ENCODE measurements at places on chromosomes 2 and 18. TPM values are rescaled to one million over a fixed set of nuclear protein-coding genes. Genes with fewer than 3 reads are reported as not detected.
A peak's percentile ranks its signal among the peaks of the same experiment; 100 is the strongest.

The HAAO gene
- total RNA-seq = not detected

DNA sequence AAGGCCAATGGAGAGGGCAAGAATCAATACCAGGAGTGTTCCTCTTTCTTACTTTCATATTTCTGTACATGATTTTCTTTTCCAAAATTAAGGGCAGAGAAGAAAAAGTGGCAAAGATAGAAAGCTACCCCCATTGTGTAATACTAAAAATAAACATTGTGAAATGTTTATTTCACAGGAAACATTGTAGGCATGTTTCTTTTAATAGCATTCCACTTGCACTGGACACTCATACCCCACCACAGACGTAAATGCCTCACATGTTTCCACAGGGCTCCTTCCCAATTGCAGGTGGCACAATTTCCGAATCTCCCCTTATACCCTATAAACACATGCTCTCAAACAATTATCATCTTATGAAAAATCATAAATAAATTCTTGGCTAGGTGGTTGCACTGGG, 645.1 kb upstream of the SETBP1 start:
- no peaks in the 10 kb centered on the region for H3K4me1 ChIP-seq
- no peaks in the 10 kb centered on the region for H3K36me3 ChIP-seq

- DNase-seq = no peak
- no peak overlapping the region for H3K27ac ChIP-seq
- no peaks in the 10 kb centered on the region for H3K36me3 ChIP-seq
- peaks cover 28% of the 10 kb centered on the region for H3K4me1 ChIP-seq
- no peak overlapping the region for H3K4me3 ChIP-seq
Measured at GRCh38 chr2:28590496-28591301, 94.8 kb downstream of the PLB1 start.

The STRN gene
- 25.3 TPM for total RNA-seq

- peaks cover 15% of the 10 kb centered on the region for H3K27me3 ChIP-seq
- H3K36me3 ChIP-seq = peaks cover 4% of the 10 kb centered on the region
- H3K4me3 ChIP-seq = peak overlapping the region; percentile 68
- peaks cover 51% of the 10 kb centered on the region for H3K4me1 ChIP-seq
Measured at GRCh38 chr2:204104811-204105210, 168.2 kb downstream of the ICOS start.

DNA sequence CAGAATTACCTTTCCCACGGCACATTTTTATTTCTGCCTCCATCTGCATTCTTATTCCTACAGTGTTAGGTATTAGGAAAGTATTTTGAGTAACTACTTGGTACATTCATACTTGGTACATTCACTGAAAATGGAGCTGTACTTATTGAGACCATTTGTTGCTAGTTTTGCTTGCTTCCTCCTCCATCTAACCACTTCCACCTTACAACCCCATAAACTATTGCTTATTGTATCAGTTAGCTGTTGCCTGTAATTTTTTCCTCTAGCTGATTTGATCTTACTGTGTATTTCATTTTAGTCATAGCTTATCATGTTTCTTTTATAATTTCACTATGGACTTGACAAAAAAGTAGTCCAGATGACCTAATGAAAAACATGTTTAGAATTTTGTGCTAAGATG, 50.7 kb downstream of the AFTPH start:
- H3K4me1 ChIP-seq = peaks cover 6% of the 10 kb centered on the region
- H3K27me3 ChIP-seq = no peaks in the 10 kb centered on the region
- H3K27ac ChIP-seq = no peak overlapping the region
- H3K36me3 ChIP-seq = no peaks in the 10 kb centered on the region
- no peak overlapping the region for H3K4me3 ChIP-seq
- no peak for DNase-seq

- no peaks in the 10 kb centered on the region for H3K4me1 ChIP-seq
- H3K27me3 ChIP-seq = peaks cover 22% of the 10 kb centered on the region
- H3K27ac ChIP-seq = no peak overlapping the region
- no peak overlapping the region for H3K4me3 ChIP-seq
- DNase-seq = no peak
Measured at GRCh38 chr2:24404491-24404921, 44.2 kb upstream of the ITSN2 start.

The CYTIP gene
- total RNA-seq = 755 TPM

GRCh38 chr2:74421221-74421870, at the start of the genes C2orf81 and WDR54:
C2orf81 (minus strand) TSS chr2:74421619; CDS start chr2:74421560, 59 bp downstream.
WDR54 (plus strand) TSS chr2:74421730; CDS start chr2:74422154, 424 bp downstream.
- H3K4me3 ChIP-seq = peak within 1 kb of the TSS; percentile 95
- DNase-seq = peak; percentile 97
- H3K4me1 ChIP-seq = peaks cover 29% of the 10 kb centered on the region
- H3K36me3 ChIP-seq = no peaks in the 10 kb centered on the region
- peak within 1 kb of the TSS; percentile 90 for H3K27ac ChIP-seq

- no peak for DNase-seq
- no peak overlapping the region for H3K4me3 ChIP-seq
- H3K27me3 ChIP-seq = no peaks in the 10 kb centered on the region
- H3K4me1 ChIP-seq = no peaks in the 10 kb centered on the region
Measured at GRCh38 chr2:86025229-86025820, 80.4 kb downstream of the POLR1A start.

- H3K4me3 ChIP-seq = no peak overlapping the region
- no peaks in the 10 kb centered on the region for H3K4me1 ChIP-seq
- DNase-seq = no peak
- no peaks in the 10 kb centered on the region for H3K36me3 ChIP-seq
- peaks cover 23% of the 10 kb centered on the region for H3K27me3 ChIP-seq
Measured at GRCh38 chr2:204183608-204184007, 247.0 kb downstream of the ICOS start.

GRCh38 chr2:101759162-101759561, 61.7 kb downstream of the MAP4K4 start:
- no peaks in the 10 kb centered on the region for H3K36me3 ChIP-seq
- no peak overlapping the region for H3K4me3 ChIP-seq
- peaks cover 55% of the 10 kb centered on the region for H3K4me1 ChIP-seq
- DNase-seq = no peak

DNA sequence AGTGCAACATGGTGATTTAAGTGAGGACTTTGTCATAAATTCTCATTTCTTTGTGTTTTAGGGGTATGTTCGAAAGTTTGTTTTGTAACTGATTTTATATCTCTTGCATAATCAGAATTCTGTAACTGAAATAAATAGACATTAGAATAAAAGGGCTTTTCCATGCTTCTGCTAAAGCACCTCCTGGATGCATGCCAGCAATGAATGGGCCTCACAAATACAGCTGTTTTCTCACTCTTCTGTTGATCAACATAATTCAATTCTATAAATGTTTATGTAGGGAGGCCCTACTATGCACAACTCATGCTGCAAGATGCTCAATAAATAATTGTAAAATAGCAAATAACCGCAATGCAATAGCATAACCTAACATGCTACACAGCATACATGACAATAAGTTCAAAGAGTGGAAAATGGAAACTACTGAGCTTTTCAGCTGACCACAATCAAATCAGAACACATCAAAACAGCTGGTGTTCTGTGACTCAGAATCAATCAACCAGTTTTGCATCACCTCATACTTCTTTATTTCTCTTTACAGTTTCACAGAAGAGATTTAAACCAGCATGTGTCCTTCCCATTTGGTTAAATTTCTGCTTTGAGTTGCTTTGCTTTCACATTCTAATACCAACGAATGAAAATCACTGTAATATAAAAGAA, 11.0 kb downstream of the CDH7 start:
- H3K4me1 ChIP-seq = no peaks in the 10 kb centered on the region
- H3K27ac ChIP-seq = no peak overlapping the region
- no peak overlapping the region for H3K4me3 ChIP-seq
- no peaks in the 10 kb centered on the region for H3K36me3 ChIP-seq

GRCh38 chr2:162074928-162075688, 1.1 kb upstream of the DPP4 start:
- H3K4me3 ChIP-seq = peak overlapping the region; percentile 88
- H3K36me3 ChIP-seq = peaks cover 49% of the 10 kb centered on the region
- peaks cover 11% of the 10 kb centered on the region for H3K27me3 ChIP-seq
- no peak for DNase-seq

- H3K4me1 ChIP-seq = peaks cover 66% of the 10 kb centered on the region
- peaks cover 63% of the 10 kb centered on the region for H3K36me3 ChIP-seq
Measured at GRCh38 chr2:200814276-200814815, 2.6 kb downstream of the BZW1 start.

GRCh38 chr2:128260239-128261138, 58.2 kb downstream of the HS6ST1 start:
- H3K36me3 ChIP-seq = no peaks in the 10 kb centered on the region
- no peak overlapping the region for H3K27ac ChIP-seq
- peaks cover 7% of the 10 kb centered on the region for H3K27me3 ChIP-seq
- peaks cover 12% of the 10 kb centered on the region for H3K4me1 ChIP-seq
- no peak for DNase-seq

GRCh38 chr18:26442126-26442525, 106.2 kb downstream of the KCTD1 start:
- no peaks in the 10 kb centered on the region for H3K4me1 ChIP-seq
- H3K27me3 ChIP-seq = peaks cover 46% of the 10 kb centered on the region
- H3K27ac ChIP-seq = no peak overlapping the region

- no peaks in the 10 kb centered on the region for H3K36me3 ChIP-seq
- H3K27me3 ChIP-seq = peaks cover 2% of the 10 kb centered on the region
- no peak overlapping the region for H3K27ac ChIP-seq
- H3K4me1 ChIP-seq = no peaks in the 10 kb centered on the region
Measured at GRCh38 chr18:74378179-74378682, 62.6 kb downstream of the C18orf63 start.

DNA sequence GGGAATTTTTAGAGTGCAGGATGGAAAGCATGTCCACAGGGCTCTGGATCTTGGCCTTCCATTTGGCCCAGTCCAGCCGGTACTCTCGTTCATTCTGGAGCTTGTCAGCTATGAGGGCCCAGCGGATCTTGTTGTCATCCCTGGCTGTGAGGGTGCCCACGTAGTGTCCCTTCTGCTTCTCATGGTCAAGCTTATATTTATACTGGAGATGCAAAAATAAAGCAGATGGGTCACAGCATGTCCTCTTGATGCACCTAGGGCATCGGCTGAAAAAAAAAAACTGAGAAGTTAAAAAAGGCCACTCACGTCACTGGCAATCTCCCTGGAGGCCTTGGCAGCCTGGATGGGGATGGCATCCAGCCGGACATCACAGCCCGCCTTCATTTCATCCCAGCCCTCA, 160.5 kb downstream of the RIF1 start:
- no peak overlapping the region for H3K27ac ChIP-seq
- H3K4me3 ChIP-seq = no peak overlapping the region
- H3K27me3 ChIP-seq = no peaks in the 10 kb centered on the region
- H3K36me3 ChIP-seq = no peaks in the 10 kb centered on the region

GRCh38 chr2:108898315-108899082, 90.5 kb downstream of the EDAR start:
- no peaks in the 10 kb centered on the region for H3K36me3 ChIP-seq
- H3K27me3 ChIP-seq = peaks cover 18% of the 10 kb centered on the region
- H3K4me3 ChIP-seq = no peak overlapping the region
- no peak for DNase-seq

Data from natural killer cell treated with Interleukin-12 subunit alpha and Interleukin-12 subunit beta and Interleukin-15 and Interleukin-18, amount 100 ng/mL, for 72 hours (primary cell).